Motor neuron (in vitro differentiated cells): ENCODE measurements at places on chromosomes 3 and 15. TPM values are rescaled to one million over a fixed set of nuclear protein-coding genes. Genes with fewer than 3 reads are reported as not detected.

The SNX22 gene
- total RNA-seq = 1.7 and 2.5 TPM in 2 replicates

The ZNF774 gene
- 7.1 and 9.5 TPM in 2 replicates for total RNA-seq

The CFAP161 gene
- not detected in 2 replicates for total RNA-seq

The VEPH1 gene
- 3.9 and 5.2 TPM in 2 replicates for total RNA-seq

The UCN2 gene
- total RNA-seq = 0.18 and 0.50 TPM in 2 replicates

The EXD1 gene
- total RNA-seq = 0.16 and 0.44 TPM in 2 replicates

The CPNE9 gene
- total RNA-seq = 0.14 and 0.16 TPM in 2 replicates

The CD200R1 gene
- 0.16 and 0.18 TPM in 2 replicates for total RNA-seq

The ITPKA gene
- 0.73 and 0.93 TPM in 2 replicates for total RNA-seq

The ASTE1 gene
- total RNA-seq = 2.1 and 2.8 TPM in 2 replicates

The RRP9 gene
- total RNA-seq = 22.3 and 24.3 TPM in 2 replicates

The GOLGA6L10 gene
- total RNA-seq = 3.0 and 6.1 TPM in 2 replicates

The RBP2 gene
- not detected in 2 replicates for total RNA-seq

The ATP13A3 gene
- total RNA-seq = 17.8 and 20.7 TPM in 2 replicates

The CDHR4 gene
- total RNA-seq = 0.32 and 0.71 TPM in 2 replicates

The CPA3 gene
- not detected in 2 replicates for total RNA-seq

The OSTN gene
- total RNA-seq = 0.15 TPM in 1 of 2 replicates, not detected in the other

The SLC12A1 gene
- 1.3 and 1.5 TPM in 2 replicates for total RNA-seq

The PODXL2 gene
- total RNA-seq = 99.6 and 127 TPM in 2 replicates

The IQCB1 gene
- total RNA-seq = 22.2 and 30.4 TPM in 2 replicates

The DCLK3 gene
- total RNA-seq = 0.60 and 0.83 TPM in 2 replicates

The SI gene
- not detected in 2 replicates for total RNA-seq

The ADAMTS9 gene
- total RNA-seq = 8.9 and 10.0 TPM in 2 replicates

The CTXN2 gene
- not detected in 2 replicates for total RNA-seq

The RASL12 gene
- 0.62 TPM in 1 of 2 replicates, not detected in the other for total RNA-seq

The PPP1R14D gene
- not detected in 2 replicates for total RNA-seq

The TARS3 gene
- total RNA-seq = 11.8 and 12.0 TPM in 2 replicates

The ARHGEF26 gene
- total RNA-seq = 2.5 and 2.6 TPM in 2 replicates

The THSD4 gene
- 25.8 and 38.5 TPM in 2 replicates for total RNA-seq

The SLC6A20 gene
- total RNA-seq = 0.05 and 0.50 TPM in 2 replicates

The SMCO1 gene
- total RNA-seq = 0.27 TPM in 1 of 2 replicates, not detected in the other

The GOLGA8J gene
- total RNA-seq = 0.11 and 0.25 TPM in 2 replicates

The SUCNR1 gene
- total RNA-seq = 20.3 and 40.7 TPM in 2 replicates

The IFT57 gene
- 21.4 and 27.1 TPM in 2 replicates for total RNA-seq

The PRSS50 gene
- 0.49 and 0.85 TPM in 2 replicates for total RNA-seq

The PLA2G4D gene
- total RNA-seq = 0.52 and 0.92 TPM in 2 replicates

The SPPL2A gene
- total RNA-seq = 64.5 and 76.0 TPM in 2 replicates

The SLC24A5 gene
- total RNA-seq = 0.27 and 0.31 TPM in 2 replicates

The SLC25A20 gene
- 17.5 and 21.6 TPM in 2 replicates for total RNA-seq

The SEMA6D gene
- 296 and 322 TPM in 2 replicates for total RNA-seq

The CELSR3 gene
- 40.7 and 45.8 TPM in 2 replicates for total RNA-seq
